ENCODE measurements at places on chromosomes 7 and 10. TPM values are rescaled to one million over a fixed set of nuclear protein-coding genes. Genes with fewer than 3 reads are reported as not detected.

- DNase-seq: no peak
These were observed 57.7 kb upstream of the ZNRF2 start for GRCh38 chr7:30226614-30227268.

- DNase-seq: no peak
These were observed 40.3 kb upstream of the GTF2I start for GRCh38 chr7:74617180-74617744.

- DNase-seq: no peak
These were observed 129.4 kb downstream of the SLC16A9 start for GRCh38 chr10:59580026-59580863.

DNA sequence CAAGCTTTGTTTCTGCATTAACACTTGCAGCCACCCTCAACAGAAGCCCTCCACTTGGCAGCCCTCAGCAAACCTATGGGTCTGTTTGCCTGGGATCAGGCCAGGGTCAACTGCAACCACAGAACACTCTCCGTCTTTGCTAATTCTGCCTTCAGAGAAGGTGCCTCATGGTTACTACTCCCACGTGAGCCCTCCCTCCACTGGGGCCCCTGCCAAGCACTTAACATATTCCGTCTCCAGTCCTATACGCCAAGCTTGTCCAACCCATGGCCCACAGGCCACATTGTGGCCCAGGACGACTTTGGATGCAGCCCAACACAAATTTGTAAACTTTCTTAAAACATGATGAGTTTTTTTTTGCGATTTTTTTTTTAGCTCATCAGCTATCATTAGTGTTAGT, 54.7 kb downstream of the HSPA12A start:
- no peak for DNase-seq

DNA sequence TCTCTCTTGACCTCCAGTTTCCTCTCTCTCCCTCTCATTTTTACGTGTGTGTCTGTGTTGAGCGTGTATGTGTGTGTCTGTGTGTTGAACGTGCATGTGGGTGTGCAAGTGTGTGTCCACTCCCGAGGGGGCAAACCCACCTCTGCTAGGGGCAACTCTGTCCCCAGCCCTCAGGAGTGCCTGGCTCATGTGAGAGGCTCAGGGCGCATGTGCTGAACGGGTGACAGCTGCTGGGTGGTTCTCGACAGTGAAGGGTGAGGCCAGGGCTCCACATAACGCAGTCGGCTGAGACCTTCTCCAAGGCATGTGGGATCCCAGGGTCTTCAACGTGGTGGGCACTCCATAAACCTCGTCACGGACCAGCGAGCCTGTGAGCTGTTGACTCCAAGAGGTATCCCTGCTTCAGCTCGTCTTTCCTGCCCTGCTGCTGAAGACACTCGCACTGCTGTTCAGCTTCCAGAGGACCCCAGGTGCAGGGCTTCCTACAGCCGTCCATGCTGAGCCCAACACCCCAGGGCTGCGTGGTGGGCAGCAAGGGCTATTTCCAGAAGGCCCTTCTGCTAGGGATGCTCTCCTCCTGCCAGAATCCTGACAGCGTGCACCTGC, 361.6 kb upstream of the SHH start:
- DNase-seq: no peak

DNA sequence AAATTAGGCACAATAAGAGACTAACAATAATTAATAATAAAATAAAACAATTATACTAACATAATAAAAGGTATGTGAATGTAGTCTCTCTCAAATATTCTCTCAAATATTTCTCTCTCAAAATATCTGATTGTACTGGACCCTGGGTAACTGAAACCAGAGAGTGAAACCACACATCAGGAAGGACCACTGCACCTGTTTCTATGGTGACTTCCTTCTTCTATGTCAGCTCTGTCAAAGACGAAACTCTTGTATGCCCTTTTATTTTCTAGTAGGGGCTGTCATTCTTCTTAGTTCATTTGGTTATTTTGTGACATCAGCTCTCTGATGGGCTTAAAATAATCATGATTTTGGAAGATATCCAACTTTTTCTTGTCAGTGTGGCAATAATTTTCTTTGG, 428.0 kb upstream of the TPK1 start:
- no peak for DNase-seq

DNA sequence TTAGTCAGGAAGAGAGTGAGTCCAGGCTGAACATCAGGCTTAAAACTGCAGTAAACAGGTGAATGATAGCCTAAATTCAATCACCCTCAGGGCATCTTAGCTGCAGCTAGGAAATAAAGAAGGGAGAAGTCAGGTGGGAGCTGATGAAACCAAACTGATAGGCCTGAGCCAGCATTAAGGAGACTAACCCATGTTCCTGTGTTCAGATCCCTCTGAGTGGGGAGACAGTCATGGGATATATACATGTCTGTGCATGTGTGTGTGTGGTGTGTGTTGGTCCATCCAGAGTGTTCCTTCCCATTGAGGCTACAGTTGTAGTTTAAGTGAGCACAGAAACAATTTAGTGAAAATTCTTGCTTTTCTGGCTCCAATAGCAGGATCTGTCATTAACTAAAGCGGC, 480.9 kb downstream of the PHTF2 start:
- no peak for DNase-seq

DNA sequence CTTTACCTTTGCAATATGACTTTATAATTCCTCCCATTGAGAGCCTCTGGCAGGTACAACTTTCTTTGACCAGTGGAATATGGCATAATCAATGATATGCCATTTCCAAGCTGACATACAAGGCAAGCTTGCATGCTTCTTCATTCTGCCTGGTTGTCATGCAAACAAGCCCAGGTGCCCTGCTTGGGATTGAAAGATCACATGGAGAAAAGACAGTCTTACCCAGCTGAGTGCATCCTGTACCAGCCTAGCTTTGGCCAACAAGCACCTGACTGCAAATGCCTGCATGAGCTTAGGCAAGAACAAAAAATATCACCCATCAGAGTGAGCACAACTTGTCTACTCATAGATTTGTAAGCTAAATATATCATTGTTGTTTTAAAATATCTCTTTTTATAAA, 82.9 kb upstream of the KCND2 start:
- no peak for DNase-seq

GRCh38 chr10:77763453-77764430, 126.1 kb upstream of the KCNMA1 start:
- no peak for DNase-seq

DNA sequence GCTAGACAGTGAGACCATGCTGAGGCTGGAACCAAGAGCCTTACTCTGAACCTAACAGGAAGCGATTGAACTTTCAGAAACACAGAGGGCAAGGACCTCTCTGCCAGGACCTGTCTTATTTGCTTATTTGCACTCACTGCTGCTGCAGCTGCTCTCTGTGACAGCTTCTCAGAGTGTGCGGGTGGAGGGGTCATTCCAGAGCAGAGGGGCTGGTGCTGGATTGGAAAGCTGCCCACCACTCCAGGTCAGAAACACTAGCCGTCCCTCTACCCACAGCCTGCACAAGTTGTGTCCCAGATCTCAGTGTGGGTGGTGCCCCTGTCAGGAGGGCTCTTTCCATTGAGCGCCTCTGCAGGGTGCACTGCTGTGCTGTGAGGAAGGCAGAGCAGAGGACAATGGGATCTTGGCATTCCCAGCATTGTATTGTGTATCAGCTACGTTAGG, 126.2 kb downstream of the CCNY start:
- DNase-seq: no peak

DNA sequence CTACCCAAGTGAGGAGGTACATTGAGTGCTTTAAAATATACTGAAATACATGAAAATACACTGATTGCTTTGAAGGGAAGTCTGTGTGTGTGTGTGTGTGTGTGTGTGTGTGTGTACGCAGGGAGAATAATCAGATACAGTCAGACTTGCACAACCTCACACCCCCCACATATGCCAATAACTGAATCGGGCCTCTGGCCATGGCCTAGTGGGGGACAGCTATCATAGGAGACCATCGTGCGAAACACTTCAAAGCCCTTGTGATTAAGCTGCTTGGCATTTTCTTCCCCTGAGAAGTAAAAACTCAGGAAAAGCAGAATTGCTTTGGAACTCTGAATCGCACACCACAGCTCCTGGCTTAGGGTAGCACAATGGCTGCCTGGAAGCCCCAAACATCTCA, 135.1 kb downstream of the C10orf105 start:
- DNase-seq: no peak

GRCh38 chr10:63502832-63503231, 18.4 kb upstream of the REEP3 start:
- DNase-seq: no peak

GRCh38 chr10:6274040-6274439, 71.3 kb downstream of the PFKFB3 start:
- DNase-seq: no peak

DNA sequence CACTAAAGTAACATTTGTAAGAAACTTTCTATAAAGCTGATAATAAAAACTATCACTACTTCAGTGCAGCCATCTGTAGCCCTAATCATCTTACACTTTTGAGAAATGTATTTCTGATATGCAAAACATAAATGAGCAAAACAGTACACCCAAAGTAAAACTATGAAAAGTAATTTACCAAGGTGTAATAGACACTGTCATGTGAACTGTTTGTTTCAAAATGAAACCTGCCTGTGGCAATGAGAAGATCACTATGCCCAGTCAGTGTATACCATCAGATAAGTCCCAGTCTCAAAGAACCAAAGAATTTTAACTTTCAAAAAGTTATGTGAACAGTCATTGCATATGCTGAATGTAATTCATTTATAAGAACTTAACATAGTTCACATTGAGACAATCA, 398.1 kb downstream of the CDC14C start:
- no peak for DNase-seq

DNA sequence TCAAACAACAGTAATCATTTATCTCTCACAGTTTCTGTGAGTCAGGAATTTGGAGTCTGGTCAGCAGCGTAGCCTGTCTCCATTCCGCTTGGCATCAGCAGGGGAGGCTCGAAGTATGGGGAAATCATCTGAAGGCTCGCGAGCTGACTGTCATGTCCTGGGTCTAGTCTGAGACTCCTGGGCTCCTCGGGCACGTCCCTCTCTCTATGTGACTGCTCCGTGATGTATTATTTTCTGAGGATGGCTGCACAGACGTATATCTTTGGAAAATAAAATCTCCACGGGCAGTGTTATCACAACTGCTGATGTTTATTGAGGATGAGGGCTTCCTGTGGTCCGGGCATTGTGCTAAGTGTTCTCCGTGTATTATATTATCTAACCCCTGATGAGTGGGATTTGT, 23.3 kb upstream of the PCGF5 start:
- DNase-seq: no peak

GRCh38 chr7:130084037-130084875, 13.9 kb downstream of the KLHDC10 start:
- DNase-seq: no peak

- no peak for DNase-seq
These were observed 287.8 kb upstream of the MKLN1 start for GRCh38 chr7:131039836-131040235.

DNA sequence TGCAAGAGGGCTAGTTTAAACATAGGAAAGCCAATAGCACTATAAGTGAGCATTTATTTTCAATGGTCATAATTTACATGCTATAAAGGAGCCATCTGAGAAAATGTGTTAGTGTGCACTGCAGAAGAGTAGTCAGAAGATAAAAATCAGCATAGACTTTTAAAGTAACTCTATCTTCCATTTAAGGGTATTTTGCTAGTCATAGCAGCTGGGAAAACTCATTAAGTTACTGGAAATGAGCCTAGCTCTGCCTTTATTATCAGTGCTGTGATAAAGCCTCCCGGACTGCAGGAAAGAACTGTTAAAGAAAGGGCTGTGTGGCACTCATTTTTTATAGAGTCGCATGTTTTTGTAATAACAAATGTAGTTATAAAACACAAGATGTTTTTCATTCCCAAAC, 825.8 kb upstream of the POM121L12 start:
- DNase-seq: no peak

DNA sequence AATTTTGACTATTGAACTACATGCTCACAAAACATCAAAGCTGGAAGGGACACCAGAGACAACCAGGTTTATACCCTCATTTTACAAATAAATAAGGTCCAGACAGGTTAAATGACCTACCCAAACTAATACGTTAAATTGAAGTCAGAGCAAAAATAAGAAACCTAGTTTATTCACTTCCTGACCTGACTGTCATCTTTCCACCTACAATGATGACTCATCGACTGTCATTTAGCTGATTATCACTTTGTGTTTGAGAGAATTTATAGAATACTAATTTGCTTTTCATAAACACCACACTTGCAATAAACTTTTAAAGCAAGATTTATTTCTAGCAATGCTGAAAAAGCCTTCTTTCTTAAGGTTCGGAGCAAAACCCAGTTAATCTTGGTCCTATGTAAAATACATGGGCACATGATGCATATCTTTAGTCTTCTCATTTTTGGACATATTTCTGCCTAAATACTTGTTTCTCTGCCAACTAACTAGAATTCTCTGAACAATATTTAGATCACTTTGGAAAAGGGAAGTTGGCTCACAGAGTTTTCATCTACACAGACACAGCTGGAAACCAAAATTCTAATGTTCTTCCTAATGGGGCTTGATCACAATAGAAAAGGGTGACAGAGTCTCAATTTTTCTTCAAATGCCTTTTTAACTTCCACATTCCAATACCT, 16.7 kb upstream of the LRRN3 start:
- DNase-seq: no peak

DNA sequence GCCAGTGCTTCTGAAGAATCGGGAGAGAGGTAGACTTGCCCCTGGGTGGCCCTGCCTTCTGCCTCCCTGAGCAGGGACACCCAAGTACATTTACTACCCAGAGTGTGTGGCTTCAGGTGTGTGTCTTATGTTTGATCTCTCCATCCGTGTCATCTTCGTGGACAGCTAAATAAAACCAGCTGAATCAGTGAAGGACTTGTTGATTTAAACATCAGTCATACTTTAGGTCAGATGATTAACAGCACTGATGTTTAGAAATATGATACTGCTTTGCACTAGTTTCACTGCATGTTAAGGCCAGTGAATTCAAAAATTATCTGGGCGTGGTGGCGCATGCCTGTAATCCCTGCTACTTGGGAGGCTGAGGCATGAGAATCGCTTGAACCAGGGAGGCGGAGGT, 4.0 kb downstream of the MTG1 start:
- DNase-seq: no peak

The GRM3 gene
- total RNA-seq: not detected

The EPO gene
- not detected for total RNA-seq

The DNAJB12 gene
- total RNA-seq: 38.0 TPM

The ABCB4 gene
- total RNA-seq: not detected

The HOXA7 gene
- not detected for total RNA-seq

The FAM25G gene
- total RNA-seq: not detected

The HTR5A gene
- not detected for total RNA-seq

All from activated T-helper 1 cell treated with anti-CD3 and anti-CD28 coated beads, Interleukin-12 subunit alpha, Interleukin-12 subunit beta, Interleukin-2, Interleukin-4 antibody, amounts not matched to agents 30 ng/mL and 10 ng/mL and 1 ng/mL, durations not matched to agents 14 hours and 24 hours and 36 hours (primary cell).